Stimulated activated CD4-positive, alpha-beta T cell treated with anti-CD3 and anti-CD28 coated beads, Interleukin-12 subunit alpha, Interleukin-12 subunit beta, amount 100 ng/mL, for 24 hours (primary cell): ENCODE measurements at places on chromosomes 4 and X.
A peak's percentile ranks its signal among the peaks of the same experiment; 100 is the strongest.

DNA sequence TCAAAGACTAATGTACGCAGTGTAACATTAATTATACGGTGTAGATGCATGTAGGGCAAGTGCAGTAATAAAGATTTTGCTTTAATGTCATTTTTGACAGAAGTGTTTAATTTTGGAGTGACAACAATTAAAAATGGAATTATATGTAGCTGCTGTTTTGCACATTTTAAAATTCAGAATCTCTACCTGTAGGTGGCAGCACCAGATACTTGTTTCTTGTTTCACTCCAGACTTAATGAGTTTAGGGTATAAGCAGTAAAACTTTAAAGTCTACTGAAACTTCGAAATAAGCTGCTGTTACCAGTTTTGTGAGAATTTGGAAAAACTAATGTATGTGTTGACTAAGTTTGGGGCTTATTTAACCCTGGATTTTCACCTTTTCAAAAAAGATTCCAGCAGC lies 144.9 kb downstream of the POLA1 start:
- no peak for DNase-seq

DNA sequence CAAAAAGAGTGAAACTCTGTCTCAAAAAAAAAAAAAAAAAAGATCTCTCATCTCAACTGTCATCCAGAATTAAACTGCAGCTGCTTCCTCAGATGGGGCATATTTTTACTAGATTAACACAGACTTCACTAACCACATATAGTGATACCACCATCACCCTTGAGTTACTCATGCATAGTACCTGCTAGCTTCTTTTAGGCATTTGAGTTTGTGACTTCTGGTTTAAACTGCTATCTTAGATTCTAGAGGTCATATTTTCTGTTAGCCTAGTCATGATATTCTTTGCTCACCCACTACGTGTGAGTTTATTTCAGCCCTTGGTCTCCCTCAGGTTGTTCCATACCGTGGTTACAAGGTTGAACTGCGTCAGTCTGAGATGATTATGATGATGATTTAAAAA lies 154.9 kb upstream of the BMP3 start:
- no peak for DNase-seq

DNA sequence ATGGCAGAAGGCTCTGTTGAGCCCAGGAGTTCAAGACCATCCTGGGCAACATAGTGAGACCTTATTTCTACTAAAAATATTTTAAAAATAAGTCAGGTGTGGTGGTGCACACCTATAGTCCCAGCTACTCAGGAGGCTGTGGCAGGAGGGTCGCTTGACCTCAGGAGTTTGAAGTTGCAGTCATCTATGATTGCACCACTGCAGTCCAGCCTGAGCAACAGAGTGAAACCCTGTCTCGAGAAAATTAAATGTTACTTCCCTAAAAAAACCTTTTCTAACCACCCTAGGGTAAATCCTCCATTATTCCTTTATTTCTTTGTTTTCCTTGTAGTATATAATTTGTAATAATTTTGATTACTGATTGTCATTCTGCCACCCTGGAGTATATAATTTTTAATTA lies 7.9 kb downstream of the FAM200B start:
- no peak for DNase-seq

GRCh38 chr4:155603360-155603891 lies 63.2 kb upstream of the GUCY1A1 start:
- DNase-seq = no peak

DNA sequence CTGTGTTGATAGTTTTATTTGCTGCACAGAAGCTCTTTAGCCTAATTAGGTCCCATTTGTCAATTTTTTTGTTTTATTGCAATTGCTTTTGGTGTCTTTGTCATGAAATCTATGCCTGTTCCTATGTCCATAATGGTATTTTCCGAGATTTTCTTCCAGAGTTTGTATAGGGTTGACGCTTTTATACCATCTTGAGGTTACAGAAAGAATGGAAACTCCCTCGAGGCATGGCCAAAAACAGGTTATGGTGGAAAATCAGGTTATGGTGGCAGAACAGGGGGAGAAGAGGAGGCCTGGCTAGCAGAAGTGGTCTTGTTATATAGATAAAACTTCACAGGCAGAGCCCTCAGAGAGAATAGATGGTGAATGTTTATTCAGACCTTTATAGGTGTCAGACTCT lies 21.6 kb downstream of the OPHN1 start:
- no peak for DNase-seq

- DNase-seq = peak; percentile 29
Observed at GRCh38 chrX:2500091-2500802, 529 bp downstream of the DHRSX start.

- no peak for DNase-seq
Observed at GRCh38 chr4:96736352-96736889, 896.5 kb downstream of the PDHA2 start.

DNA sequence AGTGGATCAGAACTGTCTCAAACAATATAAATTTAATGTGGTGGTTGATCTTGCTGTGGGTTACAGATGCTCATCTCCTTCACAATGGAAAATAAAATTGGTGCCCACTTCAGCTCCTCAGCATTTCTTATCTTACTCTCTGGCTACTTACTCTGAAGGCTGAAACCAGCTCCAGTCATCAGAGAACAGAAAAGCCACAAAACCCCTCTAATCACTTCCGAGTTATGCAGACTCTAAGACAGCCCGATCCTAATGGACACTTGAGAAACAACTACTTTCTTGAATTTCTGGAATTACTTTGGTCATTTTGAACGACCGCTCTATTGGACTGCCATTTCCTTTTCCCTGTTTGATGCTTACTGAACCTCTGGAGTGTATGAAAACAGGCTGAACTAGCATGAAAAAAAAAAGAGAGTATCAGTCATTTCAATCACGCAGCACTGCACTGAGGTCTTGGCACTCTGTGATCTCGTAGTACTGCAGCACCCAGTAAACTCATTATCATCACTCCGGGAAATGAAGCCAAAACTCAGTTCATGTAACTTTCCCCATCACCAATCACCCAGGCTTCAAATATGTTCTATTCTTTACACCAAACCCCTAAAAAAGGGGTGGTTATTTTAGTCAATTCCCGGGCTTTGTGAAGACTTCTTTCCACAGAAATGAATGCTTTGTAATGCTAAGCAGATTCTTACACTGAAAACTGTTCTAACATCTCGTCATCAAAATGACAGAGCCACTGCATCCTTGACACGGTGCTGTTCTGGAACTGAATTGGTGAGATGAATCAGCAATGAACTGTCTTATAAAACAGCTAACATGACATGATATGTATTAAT lies 54.5 kb downstream of the TSPAN5 start:
- DNase-seq = no peak

- no peak for DNase-seq
Observed at GRCh38 chr4:23337292-23337691, 552.6 kb downstream of the PPARGC1A start.

DNA sequence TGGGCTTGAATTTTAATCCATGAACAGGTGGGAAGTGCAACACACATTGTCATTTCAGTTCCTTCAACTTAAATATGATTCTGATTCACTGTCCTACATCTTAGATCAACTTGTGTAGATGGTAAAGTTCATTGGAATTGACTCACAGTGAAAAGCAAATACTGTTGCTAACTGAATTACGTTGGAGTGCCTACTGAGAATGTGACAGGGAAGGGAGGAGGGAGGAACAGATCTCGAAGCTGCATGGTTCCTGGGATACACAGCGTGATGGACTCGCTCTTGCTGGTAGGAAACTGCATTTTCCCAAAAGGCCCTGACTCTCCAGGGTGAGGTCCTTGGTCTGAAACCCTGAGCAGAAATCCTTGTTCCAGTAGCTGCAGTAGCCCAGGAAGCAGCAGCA lies 284.2 kb downstream of the USP46 start:
- no peak for DNase-seq

- DNase-seq = no peak
Observed at GRCh38 chrX:3244203-3244743, 102.2 kb downstream of the MXRA5 start.

- no peak for DNase-seq
Observed at GRCh38 chr4:53189011-53189410, 176.8 kb downstream of the SCFD2 start.

DNA sequence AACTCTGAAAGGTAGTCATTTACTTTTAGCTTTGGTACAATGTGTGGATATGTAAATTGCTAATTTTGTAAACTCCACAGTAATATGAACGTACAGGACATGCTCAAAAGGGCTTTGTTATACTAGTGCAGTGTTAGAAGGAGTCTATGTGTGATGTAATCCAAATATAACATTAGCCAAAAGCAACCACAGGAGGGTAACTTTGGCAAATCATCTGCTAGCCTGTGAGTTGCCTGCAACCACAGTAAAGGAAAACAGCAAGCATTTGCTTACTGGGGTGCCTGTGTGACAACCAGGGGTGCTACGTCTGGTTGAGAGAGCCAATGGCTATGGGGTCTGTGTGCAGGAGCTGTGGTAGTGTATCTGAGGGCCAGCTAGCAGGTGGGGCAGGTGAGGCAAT lies 245.8 kb downstream of the ADAMTS3 start:
- no peak for DNase-seq
